ENCODE measurements at places on chromosomes 1 and 21.

DNA sequence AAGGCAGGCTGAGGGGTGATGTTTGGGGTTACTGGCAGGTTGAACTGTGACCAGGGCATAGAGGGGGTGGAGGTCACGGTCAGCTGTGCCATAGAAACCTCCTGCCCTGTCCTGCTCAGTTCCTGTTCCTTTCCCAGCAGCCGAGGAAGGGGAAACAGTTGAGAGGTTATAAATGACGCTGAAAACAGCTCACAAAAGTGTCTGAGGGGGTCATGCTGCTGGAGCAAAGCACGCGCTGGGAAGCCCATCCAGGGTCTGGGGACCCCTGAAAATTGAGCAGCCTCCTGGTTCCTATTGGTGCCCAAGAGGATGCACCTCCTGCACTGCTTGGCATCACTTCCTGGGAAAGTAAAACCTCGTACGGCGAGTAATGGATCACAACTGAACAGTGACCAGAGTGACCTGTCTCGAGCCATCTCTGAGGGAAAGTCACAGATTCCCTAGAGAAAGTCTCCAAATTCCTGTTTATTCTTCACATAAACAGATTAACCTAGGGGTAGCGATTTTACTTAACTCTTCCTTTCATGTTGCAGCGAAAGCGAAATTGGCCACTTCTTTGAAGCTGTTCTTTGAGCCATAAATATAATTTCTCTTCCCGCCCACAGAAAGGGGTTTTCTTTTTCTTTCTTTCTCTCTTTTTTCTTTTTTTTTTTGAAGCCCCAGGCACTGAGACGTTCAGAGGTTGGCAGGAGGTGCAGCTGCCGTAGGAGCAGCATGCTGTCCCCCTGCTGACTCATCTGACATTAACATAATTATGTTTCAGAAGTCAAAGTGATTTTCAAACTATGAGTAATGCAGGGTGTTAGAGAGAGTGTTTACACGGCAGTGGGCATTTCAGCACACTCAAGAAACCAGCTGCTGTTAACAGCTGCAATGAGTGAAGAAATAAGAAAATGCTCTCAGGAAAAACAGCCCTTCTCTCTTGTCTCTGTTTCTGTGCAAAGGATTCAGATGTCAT, 41.8 kb upstream of the ATF3 start:
- peak; percentile 72 for DNase-seq

DNA sequence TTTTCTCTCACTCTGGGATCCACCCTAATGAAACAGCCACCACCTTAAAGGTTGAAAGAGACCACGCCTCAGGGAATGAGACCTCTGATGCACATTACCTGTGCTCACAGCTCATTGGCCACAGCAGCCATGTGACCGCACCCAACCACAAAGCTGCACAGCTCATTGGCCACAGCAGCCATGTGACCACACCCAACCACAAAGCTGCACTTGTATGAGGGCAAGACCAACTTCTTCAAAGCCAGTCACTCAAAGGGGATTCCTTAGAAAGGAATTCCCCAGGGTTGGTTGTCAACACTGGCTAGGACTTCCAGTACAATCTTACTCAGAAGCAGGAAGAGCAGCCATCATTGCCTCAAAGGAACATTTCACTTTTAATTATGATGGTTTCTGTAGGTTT, 43.6 kb upstream of the PDE9A start:
- peak; percentile 57 for DNase-seq

DNA sequence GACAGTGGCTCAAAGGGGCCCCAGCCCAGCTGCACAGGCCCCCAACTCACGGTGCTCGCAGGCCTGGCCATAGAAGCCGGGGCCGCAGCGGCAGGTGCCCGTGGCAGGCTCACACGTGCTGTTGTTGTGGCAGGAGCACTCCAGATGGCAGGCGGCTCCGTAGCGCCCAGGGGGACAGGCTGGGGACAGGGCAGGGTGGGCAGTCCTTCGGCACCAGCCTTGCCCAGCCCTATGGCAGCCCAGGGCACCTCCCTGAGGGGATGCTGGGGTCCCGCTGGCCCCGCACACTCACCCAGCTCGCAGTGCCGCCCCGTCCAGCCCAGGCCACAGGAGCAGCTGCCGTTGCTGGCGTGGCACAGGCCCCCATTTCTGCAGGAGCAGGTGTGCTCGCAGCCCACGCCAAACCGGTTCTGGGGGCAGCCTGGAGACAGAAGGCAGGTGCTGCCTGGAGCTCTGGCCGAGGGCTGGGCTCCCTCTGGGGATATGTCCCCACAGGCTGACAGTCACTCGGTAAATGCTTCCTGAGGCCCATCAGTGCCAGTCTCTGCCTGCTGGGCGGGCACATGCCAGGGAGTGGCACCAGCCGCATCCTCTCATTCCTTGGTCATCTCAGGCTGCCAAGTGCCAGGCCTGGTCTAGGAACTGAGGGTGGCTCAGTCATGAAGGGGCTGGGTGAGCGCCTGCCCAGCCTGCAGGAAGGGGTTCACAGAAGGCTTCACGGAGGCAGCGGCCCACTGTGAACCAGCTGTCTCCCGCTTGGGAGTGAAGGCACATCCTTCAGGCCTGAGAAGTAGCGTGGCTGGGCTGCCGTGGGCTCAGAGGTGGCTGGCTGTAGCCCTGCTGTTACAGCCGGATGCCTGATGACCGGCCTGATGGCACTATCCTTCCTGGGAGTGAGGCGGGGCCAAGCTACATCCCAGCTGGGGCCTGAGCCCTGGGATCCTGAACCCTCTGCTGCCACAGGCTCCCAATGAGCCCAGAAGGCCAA, 40.1 kb downstream of the ARHGEF16 start:
- DNase-seq: no peak

DNA sequence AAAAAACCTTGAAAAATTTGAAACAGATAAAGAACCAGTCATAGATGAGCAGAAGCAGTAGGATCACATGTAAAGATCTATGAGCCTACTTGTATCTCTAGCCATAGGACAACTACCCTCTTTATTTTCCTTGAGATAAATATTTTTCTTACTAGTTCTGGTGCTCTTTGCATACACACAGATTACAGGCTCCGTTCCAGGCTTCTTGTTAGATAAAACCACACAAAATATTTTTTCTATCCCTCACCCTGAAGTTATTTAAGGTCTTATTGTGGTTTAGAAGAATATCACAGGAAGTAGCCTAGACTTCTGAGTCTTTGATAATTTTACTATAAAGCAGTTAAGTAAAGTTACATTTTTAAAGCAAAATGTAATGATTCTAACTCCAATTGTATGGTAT, 512.2 kb downstream of the NEGR1 start:
- DNase-seq: no peak

DNA sequence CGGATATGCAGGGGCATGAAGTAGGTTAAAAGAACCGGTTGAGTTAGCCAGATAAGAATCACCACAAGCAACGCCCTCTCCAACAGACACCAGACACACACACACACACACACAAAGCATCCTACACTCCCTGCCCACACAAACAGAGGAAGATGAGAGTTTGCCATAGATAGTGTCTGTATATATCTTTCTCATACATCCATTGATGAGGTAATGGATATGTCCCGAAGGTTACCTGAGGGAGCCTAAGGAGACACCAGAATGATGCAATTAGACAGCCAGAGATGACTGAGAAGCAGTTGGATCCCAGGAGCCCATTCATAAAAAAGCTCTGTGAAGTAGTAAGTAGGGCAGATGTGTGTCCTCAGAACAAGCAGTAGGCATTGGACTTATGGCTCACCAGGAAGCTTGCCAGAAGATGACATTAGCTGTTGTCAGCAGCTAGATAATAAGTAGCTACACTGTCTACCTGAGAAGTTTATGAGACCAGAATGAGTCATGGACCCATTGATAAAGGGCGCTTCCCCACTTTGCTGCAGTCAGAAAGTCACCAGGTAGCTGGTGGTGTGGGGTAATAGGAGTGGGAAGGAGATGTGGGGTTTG, 247.0 kb downstream of the KCNT2 start:
- DNase-seq: no peak

DNA sequence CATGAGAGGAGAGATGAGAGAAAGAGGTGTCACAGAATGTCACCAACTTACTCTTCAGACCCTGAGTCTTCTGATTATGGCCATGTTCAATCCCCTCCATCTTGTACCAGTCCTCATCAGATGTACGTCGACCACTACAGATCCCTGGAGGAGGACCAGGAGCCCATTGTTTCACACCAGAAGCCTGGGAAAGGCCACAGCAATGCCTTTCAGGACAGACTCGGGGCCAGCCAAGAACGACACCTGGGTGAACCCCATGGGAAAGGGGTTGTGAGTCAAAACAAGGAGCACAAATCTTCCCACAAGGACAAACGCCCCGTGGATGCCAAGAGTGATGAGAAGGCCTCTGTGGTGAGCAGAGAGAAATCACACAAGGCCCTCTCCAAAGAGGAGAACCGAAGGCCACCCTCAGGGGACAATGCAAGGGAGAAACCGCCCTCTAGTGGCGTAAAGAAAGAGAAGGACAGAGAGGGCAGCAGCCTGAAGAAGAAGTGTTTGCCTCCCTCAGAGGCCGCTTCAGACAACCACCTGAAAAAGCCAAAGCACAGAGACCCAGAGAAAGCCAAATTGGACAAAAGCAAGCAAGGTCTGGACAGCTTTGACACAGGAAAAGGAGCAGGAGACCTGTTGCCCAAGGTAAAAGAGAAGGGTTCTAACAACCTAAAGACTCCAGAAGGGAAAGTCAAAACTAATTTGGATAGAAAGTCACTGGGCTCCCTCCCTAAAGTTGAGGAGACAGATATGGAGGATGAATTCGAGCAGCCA, 8.0 kb downstream of the ELOA start:
- DNase-seq: peak; percentile 55

DNA sequence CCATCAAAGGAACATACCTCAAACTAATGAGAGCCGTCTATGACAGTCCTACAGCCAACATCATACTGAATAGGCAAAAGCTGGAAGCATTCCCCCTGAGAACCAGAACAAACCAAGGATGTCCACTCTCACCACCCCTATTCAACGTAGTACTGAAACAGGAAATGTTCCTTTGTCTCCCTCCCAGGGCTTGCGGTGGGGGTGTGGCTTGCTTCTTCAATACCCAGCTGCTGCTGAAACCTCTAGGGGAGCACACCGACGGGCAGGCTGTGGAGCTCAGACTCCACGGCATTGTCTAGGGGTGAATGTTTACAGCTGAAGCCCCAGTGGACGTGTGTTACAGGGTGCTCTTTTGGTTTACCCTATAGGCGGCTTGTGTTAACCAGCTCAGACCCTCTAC, 30.5 kb upstream of the B3GALT2 start:
- DNase-seq: no peak

DNA sequence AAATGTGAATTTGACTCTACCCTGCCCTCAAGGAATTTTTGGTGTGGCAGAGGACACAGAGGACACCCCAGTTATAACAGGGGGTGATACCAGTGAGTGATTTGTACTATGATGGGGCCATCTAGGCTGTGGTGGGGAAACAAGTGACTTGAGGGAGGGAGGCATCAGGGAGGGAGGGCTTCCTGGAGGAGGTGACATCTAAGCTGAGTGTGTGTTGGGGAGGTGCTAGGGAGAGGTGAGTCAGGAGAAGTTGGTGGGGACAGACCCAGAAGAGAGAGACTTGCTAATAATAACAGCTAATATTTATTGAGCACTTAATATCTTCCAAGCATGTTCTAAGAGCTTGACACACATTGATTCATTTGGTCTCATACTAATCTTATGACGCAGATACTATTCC, 19.9 kb upstream of the TTC4 start:
- DNase-seq: no peak

DNA sequence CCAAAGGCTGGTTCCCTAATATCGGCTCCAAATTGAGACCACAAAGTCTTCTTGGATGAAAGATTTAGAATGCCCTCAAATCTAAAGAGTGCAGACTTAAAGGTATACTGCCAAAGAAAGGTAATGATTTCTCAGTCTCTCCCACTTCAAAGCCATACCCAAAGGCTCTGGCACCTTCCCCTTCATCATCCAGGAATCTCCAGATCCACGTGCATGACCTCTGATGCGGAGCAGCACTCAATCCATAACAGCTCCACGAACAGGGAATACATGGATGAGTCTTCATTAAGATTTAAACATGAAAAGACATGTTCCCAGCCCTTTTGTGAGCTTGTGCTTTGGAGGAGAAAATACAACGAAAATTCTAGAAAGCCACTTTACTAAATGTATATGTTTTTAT, 453.9 kb downstream of the DSCAM start:
- DNase-seq: no peak

- DNase-seq: no peak
These were observed 356.6 kb upstream of the USP24 start for GRCh38 chr1:55571767-55572166.

Data from CD4-positive, alpha-beta T cell treated with Interleukin-21 for 1 hour (primary cell).